ENCODE measurements at places on chromosomes 2 and 18. TPM values are rescaled to one million over a fixed set of nuclear protein-coding genes. Genes with fewer than 3 reads are reported as not detected.
A peak's percentile ranks its signal among the peaks of the same experiment; 100 is the strongest.

GRCh38 chr2:72956936-72957335, 39.6 kb downstream of the EMX1 start:
- DNase-seq: no peak
- no peaks in the 10 kb centered on the region for H3K36me3 ChIP-seq
- H3K4me3 ChIP-seq: no peak overlapping the region
- H3K27me3 ChIP-seq: no peaks in the 10 kb centered on the region

- no peak overlapping the region for H3K27ac ChIP-seq
- no peak overlapping the region for H3K4me3 ChIP-seq
- no peak for DNase-seq
- H3K36me3 ChIP-seq: no peaks in the 10 kb centered on the region
- H3K27me3 ChIP-seq: peaks cover 15% of the 10 kb centered on the region
- no peaks in the 10 kb centered on the region for H3K4me1 ChIP-seq
Observed at GRCh38 chr2:217244815-217245214, 385.0 kb upstream of the TNP1 start.

- H3K36me3 ChIP-seq: peaks cover 4% of the 10 kb centered on the region
- H3K4me1 ChIP-seq: peaks cover 41% of the 10 kb centered on the region
- H3K27ac ChIP-seq: peak overlapping the region; percentile 91
- no peak for DNase-seq
- peak overlapping the region; percentile 97 for H3K4me3 ChIP-seq
Observed at GRCh38 chr2:99488539-99489062, 1.2 kb downstream of the REV1 start.

DNA sequence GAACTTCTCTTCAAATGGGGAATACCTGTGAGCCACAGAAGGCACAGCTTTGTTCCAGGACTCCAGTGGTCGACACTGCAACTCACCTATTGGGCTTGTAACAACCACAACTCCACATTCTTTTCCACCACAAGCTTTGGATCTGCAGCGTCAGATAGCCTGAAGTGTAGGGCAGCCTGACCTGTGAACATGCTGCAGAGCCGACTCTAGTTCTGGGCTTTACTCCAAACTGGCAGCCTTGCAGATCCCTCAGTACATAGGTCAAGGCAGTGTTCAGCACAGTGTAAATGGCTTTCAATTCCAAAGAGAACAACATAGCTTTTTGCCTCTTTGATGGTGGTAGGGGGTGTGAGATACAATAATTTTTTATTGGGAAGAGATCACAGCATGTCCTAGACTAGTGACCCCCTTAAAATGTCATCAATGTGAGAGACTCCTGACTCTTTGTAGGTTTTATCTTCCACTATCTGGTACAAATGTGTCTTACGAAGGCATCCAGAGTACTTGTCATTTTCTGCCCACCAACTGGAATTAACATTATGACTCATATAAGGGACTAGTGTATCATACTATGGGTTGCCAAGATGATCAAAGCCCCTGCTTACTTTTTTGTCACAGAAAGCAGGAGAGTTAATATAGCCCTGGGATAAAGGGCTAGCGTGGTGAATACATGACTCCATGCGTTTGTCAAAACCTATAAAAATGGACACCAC, 149.8 kb downstream of the COPS8 start:
- DNase-seq: no peak
- no peak overlapping the region for H3K4me3 ChIP-seq
- H3K27me3 ChIP-seq: peaks cover 10% of the 10 kb centered on the region
- H3K27ac ChIP-seq: no peak overlapping the region

DNA sequence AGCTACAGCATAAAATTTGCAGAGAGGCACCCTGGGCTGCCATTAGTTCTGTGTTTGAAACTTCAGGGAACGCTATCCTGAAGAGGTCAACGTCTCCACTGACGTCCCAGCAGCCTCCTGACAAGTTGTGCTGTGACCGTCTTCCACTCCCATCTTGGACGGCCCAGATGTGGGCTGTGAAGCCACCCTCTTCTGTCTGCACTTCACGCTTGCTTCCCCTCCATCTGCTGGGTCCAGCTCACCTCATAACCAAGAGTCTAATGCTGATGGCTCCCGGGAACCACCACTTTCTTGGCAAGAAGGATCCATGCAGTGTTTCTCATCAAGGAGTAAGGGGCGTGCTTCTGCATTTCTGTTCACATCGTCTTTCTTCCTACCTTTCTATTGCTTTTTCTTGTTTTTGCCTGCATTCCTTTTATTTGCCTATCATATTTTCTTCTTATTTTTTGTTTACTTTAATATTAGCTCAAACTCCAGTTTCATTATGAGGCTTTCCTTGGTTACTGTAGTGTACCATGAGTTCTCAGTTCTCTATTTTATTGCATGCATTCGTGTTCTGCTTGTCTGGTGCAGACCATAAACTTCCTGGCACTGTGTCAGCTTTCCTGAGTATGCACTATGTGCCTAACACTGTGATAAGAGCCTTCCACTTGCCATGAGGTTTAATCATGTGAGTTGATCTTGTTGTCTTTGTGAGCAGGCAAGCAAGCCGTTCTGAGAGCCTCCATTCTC, 631.8 kb upstream of the RAB6C start:
- DNase-seq: no peak
- no peak overlapping the region for H3K27ac ChIP-seq
- H3K4me1 ChIP-seq: no peaks in the 10 kb centered on the region
- no peaks in the 10 kb centered on the region for H3K36me3 ChIP-seq
- no peaks in the 10 kb centered on the region for H3K27me3 ChIP-seq
- no peak overlapping the region for H3K4me3 ChIP-seq

GRCh38 chr2:154693741-154694340, 4.7 kb upstream of the KCNJ3 start:
- H3K27me3 ChIP-seq: peaks cover 13% of the 10 kb centered on the region
- H3K27ac ChIP-seq: no peak overlapping the region
- no peak for DNase-seq
- no peaks in the 10 kb centered on the region for H3K36me3 ChIP-seq
- no peaks in the 10 kb centered on the region for H3K4me1 ChIP-seq
- H3K4me3 ChIP-seq: no peak overlapping the region

DYNAP gene
- not detected for total RNA-seq

CCDC74A gene
- total RNA-seq: 7.0 TPM

- no peak for DNase-seq
- no peak overlapping the region for H3K27ac ChIP-seq
- peaks cover 67% of the 10 kb centered on the region for H3K36me3 ChIP-seq
- peaks cover 11% of the 10 kb centered on the region for H3K4me1 ChIP-seq
- H3K4me3 ChIP-seq: no peak overlapping the region
- no peaks in the 10 kb centered on the region for H3K27me3 ChIP-seq
Observed at GRCh38 chr2:86072271-86072858, 33.3 kb downstream of the POLR1A start.

- no peak for DNase-seq
- no peaks in the 10 kb centered on the region for H3K4me1 ChIP-seq
- no peaks in the 10 kb centered on the region for H3K36me3 ChIP-seq
- H3K4me3 ChIP-seq: no peak overlapping the region
- H3K27me3 ChIP-seq: peaks cover 13% of the 10 kb centered on the region
- no peak overlapping the region for H3K27ac ChIP-seq
Observed at GRCh38 chr2:126906781-126907180, 8.1 kb downstream of the TEX51 start.

- H3K27ac ChIP-seq: no peak overlapping the region
- peaks cover 20% of the 10 kb centered on the region for H3K27me3 ChIP-seq
- peaks cover 3% of the 10 kb centered on the region for H3K4me1 ChIP-seq
- DNase-seq: no peak
- H3K36me3 ChIP-seq: no peaks in the 10 kb centered on the region
Observed at GRCh38 chr18:48022531-48023329, 92.3 kb upstream of the SMAD2 start.

- no peak for DNase-seq
- H3K27ac ChIP-seq: no peak overlapping the region
- no peaks in the 10 kb centered on the region for H3K36me3 ChIP-seq
- no peak overlapping the region for H3K4me3 ChIP-seq
- H3K27me3 ChIP-seq: no peaks in the 10 kb centered on the region
- H3K4me1 ChIP-seq: no peaks in the 10 kb centered on the region
Observed at GRCh38 chr2:56347881-56348280, 164.1 kb downstream of the CCDC85A start.

DNA sequence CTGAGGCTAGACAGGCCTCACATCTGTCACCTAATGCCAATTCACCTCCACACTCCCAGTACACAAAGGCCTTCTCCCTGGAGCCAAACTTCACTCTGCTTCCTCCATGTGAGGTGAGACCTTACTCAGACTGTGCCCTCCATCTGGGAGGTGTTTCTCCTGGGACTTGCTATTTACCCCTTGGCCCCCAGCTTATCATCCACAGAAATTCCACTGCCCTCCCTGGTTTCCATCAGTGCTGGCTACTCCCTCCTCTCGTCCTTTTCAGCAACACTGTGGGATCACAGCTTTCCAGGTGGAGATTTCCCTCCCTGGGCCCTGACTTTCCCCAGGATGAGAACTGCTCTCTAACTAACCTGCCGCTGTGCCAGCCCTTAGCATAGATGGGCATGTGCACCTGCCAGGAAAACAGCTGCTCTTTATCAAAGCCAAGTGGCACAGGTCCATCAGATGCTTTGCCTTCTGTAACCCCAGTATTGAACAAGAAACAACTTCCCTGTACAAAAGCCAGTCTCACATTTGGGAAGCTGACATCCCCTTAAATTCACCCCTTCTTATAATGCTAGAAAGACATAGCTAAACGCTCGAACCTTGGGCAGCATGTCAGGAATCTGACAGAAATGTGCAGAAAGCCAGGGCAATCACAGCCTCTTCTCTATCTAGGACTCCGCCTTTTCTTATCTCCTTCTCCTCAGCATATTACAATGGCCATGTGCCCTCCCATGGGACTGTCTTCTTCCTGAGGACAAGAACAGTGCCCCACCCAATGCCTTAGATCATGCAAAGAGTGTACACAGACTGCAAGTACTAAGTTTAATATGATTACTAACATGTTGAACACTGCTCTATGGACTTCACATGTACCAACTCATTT, 535.5 kb upstream of the ID2 start:
- H3K27me3 ChIP-seq: no peaks in the 10 kb centered on the region
- no peak overlapping the region for H3K4me3 ChIP-seq
- no peak overlapping the region for H3K27ac ChIP-seq
- H3K4me1 ChIP-seq: peaks cover 10% of the 10 kb centered on the region
- no peaks in the 10 kb centered on the region for H3K36me3 ChIP-seq

GRCh38 chr18:35827903-35828275, 144.6 kb upstream of the RMP24 start:
- no peak overlapping the region for H3K4me3 ChIP-seq
- DNase-seq: no peak
- H3K4me1 ChIP-seq: peaks cover 2% of the 10 kb centered on the region

CASP10 gene
- 15.9 TPM for total RNA-seq

FOXI3 gene
- total RNA-seq: not detected

LAMA3 gene
- total RNA-seq: 0.07 TPM

- no peak for DNase-seq
- H3K4me1 ChIP-seq: peaks cover 29% of the 10 kb centered on the region
- H3K27me3 ChIP-seq: no peaks in the 10 kb centered on the region
- H3K27ac ChIP-seq: no peak overlapping the region
Observed at GRCh38 chr2:28454016-28454930, 41.6 kb upstream of the PLB1 start.

DNA sequence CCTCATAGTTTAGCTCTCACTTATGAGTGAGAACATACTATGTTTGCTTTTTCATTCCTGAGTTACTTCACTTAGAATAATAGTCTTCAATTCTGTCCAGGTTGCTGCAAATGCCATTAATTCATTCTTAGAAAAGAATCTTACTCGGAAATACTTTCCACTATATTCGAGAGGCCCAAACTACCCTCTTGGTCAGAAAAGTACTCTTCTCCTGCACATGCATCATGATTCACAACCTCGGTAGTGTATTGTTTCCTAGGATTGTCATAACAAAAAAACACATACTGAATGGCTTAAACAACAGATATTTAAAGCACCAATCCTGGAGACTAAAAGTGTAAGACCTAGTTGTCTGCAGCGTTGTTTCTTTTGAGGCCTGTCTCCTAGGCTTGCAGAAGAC, 364.0 kb upstream of the SLC14A2 start:
- no peaks in the 10 kb centered on the region for H3K36me3 ChIP-seq
- H3K4me1 ChIP-seq: no peaks in the 10 kb centered on the region
- no peak overlapping the region for H3K27ac ChIP-seq
- no peak overlapping the region for H3K4me3 ChIP-seq

LRATD1 gene
- total RNA-seq: not detected

CYS1 gene
- not detected for total RNA-seq

- H3K4me3 ChIP-seq: no peak overlapping the region
- H3K4me1 ChIP-seq: no peaks in the 10 kb centered on the region
- H3K36me3 ChIP-seq: peaks cover 9% of the 10 kb centered on the region
- no peak for DNase-seq
Observed at GRCh38 chr2:68577183-68577582, 66.2 kb upstream of the PROKR1 start.

- H3K4me1 ChIP-seq: no peaks in the 10 kb centered on the region
- no peak for DNase-seq
- no peak overlapping the region for H3K4me3 ChIP-seq
- H3K27me3 ChIP-seq: peaks cover 3% of the 10 kb centered on the region
- no peaks in the 10 kb centered on the region for H3K36me3 ChIP-seq
- H3K27ac ChIP-seq: no peak overlapping the region
Observed at GRCh38 chr18:2192562-2192961, 378.7 kb downstream of the METTL4 start.

GRCh38 chr18:44857744-44858491, 177.2 kb downstream of the SETBP1 start:
- no peak overlapping the region for H3K27ac ChIP-seq
- H3K27me3 ChIP-seq: peaks cover 3% of the 10 kb centered on the region
- no peak overlapping the region for H3K4me3 ChIP-seq
- H3K4me1 ChIP-seq: no peaks in the 10 kb centered on the region
- no peaks in the 10 kb centered on the region for H3K36me3 ChIP-seq
- DNase-seq: no peak

Measured in activated CD4-positive, alpha-beta memory T cell treated with anti-CD3 and anti-CD28 coated beads for 36 hours (primary cell).